EH (cell line): ENCODE measurements at places on chromosomes 12 and 14.
A peak's percentile ranks its signal among the peaks of the same experiment; 100 is the strongest.

GRCh38 chr14:55126932-55127459 lies 2.1 kb upstream of the LGALS3 start:
- no peak for DNase-seq

GRCh38 chr12:19402743-19403431 lies 36.4 kb upstream of the AEBP2 start:
- peak; percentile 25 for DNase-seq

DNA sequence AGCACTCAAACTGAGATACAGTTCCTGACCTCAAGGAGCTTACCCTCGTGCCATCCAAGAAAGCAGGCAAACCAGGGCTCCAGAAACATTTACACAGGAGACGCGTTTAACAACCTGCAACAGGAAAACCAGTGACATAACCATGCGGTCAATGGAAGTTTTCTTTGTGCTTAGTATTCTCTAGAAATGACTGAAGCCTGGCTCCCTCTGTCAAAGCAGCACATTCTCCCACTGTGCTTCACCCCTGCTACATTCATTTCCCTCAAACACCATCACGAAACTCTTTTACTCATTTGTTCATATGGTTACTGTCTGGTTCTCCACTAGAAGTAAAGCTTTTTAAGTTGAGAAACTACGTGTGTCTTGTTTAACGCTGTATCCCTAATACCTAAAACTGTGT lies 161.3 kb upstream of the CCND2 start:
- DNase-seq, result no peak

DNA sequence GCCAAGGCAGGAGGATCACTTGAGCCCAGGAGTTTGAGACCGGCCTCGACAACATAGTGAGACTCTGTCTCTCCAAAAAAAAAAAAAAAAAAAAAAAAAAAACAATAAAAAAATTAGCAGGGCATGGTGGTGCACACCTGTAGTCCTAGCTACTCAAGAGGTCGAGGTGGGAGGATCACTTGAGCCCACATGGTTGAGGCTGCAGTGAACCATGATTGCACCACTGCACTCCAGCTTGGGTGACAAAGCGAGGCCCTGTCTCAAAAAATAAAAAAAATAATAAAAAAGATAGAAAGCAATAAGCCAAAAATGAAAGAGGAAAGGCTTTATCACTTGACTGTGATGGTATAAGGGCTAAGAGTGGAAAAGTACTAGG lies 10.2 kb upstream of the PEBP1 start:
- no peak for DNase-seq

DNA sequence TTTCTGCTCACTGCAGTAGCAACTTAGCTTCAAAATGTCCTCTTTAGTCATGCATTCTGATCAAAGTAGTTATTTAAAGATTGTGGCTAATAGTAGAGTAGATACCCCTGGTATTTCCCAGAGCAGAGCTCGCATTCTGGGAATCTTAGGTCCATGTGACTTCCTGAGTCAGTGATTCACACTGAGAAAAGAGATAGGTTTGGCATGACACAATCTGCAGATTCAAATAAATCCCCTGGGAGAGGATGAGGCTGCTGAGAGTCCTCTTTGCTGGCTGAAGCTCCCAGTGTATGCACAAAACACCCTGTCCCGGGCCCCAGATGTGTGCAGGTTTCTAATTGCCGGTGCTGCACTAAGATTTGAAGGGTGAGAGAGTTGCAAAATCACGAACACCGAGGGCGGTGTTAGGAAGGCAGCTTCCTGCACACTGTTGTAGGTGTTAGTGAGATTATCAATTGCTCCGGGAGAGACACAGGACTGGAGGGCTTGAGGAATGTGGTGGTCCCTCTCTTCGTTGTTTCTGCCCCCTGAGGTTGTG lies 233.2 kb downstream of the NRXN3 start:
- DNase-seq, result no peak

GRCh38 chr12:85523197-85523596 lies 243.2 kb downstream of the ALX1 start:
- DNase-seq, result no peak

DNA sequence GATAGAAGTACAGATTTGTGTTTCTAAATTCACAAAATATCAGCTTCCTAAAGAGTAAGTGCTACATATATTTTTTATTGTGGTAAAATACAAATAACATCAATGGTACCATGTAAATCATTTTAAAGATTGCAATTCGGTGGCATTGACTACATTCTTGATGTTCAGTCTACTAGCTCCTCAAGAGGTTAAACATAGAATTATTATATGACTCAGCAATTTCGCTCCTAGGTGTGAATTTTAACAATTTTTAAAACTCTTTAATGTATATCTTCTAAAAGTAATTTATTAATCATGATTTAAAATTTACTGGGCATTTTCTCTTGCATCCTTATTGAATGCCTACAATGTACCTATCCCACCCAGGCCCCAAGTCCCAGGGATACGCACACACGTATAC lies 29.8 kb upstream of the OAS1 start:
- no peak for DNase-seq

DNA sequence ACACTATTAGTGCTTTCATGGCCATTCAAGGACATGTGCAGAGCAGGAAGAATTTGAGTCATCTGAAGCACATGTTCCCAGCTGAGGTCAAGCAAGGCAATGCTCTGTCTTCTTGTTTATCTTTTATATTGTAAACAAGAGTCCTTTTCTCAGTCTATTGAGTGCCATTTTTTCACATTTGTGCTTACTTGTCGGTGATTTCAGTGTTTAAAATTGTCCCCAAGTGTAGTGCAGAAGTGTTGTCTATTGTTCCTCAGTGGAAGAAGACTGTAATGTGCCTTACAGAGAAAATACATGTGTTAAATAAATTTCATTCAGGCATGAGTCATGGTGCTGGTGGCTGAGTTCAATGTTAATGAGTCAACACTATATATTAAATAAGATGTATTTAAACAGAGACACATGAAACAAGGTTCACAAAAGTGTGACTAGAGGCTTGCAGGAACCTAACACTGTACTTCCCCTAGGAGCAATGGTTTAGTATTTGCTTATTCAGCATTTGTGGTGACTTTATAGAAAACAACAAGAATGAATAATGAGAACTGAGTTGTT lies 391.1 kb downstream of the LRIG3 start:
- DNase-seq, result peak; percentile 80

DNA sequence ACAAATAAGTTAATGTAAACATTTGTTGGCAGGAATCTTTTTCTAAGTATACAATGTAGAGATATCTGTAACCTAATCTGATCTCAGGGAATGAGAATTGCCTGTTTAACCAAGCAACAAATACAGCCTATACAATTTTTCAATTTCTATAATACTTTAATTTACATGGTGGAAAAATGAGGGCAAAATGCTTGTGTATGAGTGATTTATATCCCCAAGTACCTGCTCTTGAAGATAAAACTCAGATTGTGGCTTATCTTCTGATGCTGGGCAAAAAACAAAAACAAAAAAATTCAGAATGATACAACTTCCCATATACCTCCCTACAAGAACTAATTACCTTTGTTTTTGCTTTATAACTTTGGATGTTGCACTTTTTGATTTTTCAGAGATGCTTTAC lies 2.2 kb downstream of the CNOT2 start:
- DNase-seq, result no peak

- no peak for DNase-seq
Observed at GRCh38 chr12:130799051-130799450, 40.0 kb downstream of the STX2 start.

DNA sequence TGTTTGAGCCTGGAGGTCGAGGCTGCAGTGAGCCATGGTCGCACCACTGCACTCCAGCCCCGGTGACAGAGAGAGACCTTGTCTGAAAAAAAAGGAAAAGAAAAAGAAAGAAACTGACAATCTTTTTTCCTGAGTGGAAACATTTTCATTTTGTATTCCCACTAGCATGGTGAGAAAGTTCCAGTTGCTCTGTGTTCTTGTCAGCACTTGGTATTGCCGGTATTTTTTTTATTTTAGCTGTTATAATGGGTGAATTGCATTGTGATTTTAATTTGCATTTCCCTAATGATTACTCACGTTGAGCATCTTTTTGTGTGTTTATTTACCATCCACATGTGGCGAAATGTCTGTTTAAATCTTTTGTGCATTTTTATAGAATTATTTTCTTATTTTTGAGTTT lies 25.6 kb downstream of the GLT8D2 start:
- DNase-seq, result no peak

DNA sequence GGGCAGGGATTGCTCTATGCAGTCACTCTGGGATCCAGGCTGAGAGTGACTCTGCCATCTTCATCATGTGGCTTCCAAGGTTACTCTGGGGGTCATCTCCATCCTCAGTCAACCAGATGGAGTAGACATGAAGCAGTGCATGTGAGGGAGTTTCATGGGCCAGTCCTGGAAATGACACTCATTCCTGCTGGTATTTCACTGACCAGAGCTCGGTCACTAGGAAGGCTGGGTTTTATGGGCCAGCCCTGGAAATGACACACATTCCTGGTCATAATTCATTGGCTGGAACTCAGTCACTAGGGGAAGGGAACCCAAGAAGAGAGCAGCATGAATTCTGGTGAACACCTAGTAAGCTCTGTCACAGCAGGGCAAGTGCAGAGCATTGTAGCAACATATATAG lies 144.7 kb downstream of the SMOC1 start:
- peak; percentile 22 for DNase-seq

DNA sequence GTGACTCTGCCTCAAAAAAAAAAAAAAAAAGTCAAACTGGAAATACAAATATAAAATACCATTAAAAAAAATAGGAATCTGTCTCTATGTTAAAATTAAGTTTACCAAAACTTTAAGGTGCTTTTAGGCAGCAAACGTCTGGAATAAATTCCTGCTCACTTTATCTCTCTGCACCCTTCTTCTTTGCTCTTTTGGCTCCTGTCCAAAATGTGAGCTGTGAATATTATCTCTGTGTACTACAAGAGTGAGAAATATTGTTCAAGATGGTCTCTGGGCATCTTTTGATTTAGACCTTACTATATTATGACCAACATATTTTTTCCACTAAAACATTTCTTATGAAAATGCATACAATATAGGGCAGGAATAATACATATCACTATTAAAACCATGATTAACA lies 63.7 kb downstream of the PUS7L start:
- no peak for DNase-seq

- DNase-seq, result no peak
Observed at GRCh38 chr12:32688786-32689185, 9.7 kb downstream of the DNM1L start.

DNA sequence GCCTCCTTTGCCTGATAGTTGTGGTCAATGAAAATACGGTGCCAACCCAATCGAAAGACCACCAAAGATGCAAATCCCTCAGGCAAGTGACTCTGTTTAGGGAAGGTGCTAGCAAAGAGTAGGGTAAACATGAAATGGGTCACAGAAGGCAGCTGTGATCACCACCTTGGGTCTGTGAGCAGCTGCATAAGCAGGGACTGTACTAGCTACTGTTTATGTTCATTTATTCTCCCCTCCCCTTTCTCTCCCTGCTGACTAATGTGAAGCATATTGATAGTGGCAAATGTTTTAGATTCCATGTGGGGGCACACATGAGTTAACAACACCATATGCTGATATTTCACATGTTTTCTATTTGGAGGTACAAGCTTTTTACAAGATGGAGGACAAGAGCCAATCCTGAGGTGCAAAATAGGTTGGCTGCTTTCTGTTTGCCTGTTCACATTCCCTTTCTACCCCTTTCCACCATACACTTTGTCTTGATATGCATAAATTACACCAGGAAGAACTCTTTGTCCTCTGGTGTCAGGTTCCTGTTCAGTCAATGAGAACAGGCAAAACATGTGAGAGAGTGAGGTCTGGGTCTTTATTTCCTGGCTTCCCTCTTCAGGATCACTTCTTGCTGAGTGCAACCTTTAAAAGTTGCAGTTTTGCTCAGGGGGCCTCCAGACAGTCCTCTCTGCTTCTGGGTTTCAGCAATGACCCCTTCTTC lies 71.1 kb downstream of the AVPR1A start:
- DNase-seq, result peak; percentile 11

- peak; percentile 87 for DNase-seq
Observed at GRCh38 chr14:103801459-103801858, 45.9 kb downstream of the PPP1R13B start.

GRCh38 chr14:103607822-103608221 lies 21.2 kb upstream of the KLC1 start:
- DNase-seq, result no peak

DNA sequence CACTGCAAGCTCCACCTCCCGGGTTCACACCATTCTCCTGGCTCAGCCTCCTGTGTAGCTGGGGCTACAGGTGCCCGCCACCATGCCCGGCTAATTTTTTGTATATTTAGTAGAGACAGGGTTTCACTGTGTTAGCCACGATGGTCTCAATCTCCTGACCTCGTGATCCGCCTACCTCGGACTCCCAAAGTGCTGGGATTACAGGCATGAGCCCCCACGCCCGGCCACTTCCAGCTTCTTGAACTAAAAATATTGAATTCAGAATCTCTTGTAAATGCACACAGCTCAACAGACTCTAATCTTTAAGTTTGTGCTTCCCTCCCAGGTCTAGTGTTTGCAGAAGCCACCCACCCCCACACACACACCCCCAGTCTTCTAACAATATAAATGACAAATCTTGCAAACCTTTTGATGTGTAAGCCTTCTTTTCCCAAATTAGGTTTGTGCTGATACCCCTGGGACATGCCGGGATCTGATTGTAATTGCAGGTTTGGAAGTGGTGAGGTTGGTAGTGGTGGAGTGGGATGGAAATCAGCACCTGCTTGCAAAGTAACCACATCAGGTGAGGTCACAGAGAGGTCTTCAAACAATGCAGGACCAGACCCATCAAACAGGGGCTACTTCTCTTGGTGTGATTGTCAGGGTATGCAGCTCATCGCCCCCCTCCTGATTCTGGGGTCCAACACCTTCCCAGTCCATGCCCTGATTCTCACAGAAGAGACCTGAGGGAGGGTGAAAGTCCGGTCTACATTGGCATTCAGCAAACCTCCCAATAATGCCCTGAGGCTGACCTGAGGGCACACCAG lies 51.4 kb upstream of the GPR132 start:
- DNase-seq, result no peak

DNA sequence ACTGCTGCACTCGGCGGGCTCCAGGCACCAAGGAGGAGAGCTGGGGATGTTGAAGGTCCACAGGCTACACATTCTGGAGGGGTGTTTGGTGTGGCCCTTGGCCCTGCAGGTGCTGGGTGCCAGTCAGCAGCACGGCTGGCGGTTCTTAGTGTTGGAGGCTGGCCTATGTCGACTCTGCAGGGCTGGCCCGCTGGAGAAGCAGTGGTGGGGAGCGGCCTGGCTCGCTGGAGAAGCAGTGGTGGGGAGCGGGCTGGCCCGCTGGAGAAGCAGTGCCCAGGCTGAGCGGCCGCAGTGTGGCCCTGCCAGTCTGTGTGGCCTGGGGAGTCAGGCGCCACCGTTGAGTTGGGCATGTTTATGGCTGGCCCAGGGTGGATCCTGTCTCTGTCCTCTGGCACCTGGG lies 27.3 kb downstream of the MTA1 start:
- no peak for DNase-seq
